MCF 10A (cell line): ENCODE measurements at places on chromosomes 2 and 18. TPM values are rescaled to one million over a fixed set of nuclear protein-coding genes. Genes with fewer than 3 reads are reported as not detected.

GRCh38 chr18:75076286-75076685, 132.7 kb downstream of the PTGR3 start:
- H3K27ac ChIP-seq = no peak overlapping the region
- no peaks in the 10 kb centered on the region for H3K27me3 ChIP-seq
- no peak for DNase-seq
- H3K4me3 ChIP-seq = no peak overlapping the region
- no peaks in the 10 kb centered on the region for H3K36me3 ChIP-seq

- H3K4me1 ChIP-seq = no peaks in the 10 kb centered on the region
- no peak overlapping the region for H3K27ac ChIP-seq
- no peak for DNase-seq
- no peaks in the 10 kb centered on the region for H3K27me3 ChIP-seq
- H3K4me3 ChIP-seq = no peak overlapping the region
- no peaks in the 10 kb centered on the region for H3K36me3 ChIP-seq
Observed at GRCh38 chr2:62343636-62344337, 147.9 kb downstream of the B3GNT2 start.

- H3K27me3 ChIP-seq = no peaks in the 10 kb centered on the region
- H3K4me3 ChIP-seq = no peak overlapping the region
- no peak overlapping the region for H3K27ac ChIP-seq
Observed at GRCh38 chr2:148557844-148558436, 86.6 kb upstream of the EPC2 start.

GRCh38 chr18:57242285-57242684, 95.4 kb downstream of the BOD1L2 start:
- no peak for DNase-seq
- H3K4me1 ChIP-seq = no peaks in the 10 kb centered on the region
- H3K27me3 ChIP-seq = peaks cover 18% of the 10 kb centered on the region
- no peaks in the 10 kb centered on the region for H3K36me3 ChIP-seq

DNA sequence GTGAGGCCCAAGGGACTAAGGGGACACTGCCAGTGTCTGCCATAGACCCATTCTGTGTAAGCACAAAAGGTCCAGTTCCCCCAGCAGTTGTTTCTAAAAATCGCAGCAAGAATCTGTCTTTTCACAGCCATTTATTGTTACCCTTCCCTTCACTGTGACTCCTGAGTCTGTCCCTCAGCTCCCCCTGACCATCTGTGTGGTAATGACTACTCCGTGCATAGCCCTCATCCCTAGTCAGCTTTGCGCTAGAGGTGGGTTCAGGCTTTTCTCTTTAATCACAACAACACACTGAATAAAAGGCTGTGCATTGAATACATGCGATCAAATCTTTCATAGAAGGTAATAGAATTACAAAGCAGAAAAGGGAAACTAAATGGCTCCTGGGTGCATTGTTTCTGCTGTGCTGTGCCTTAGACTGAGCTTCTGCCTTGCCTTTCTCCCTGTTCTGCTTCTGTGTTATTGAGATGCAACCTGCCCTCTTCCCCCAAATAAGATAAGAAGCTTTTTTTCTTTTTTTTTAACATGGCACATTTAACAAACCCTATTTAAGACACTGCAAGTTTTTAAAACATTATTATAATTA, 836.0 kb upstream of the CDH2 start:
- H3K27ac ChIP-seq = no peak overlapping the region
- H3K4me1 ChIP-seq = no peaks in the 10 kb centered on the region
- no peak overlapping the region for H3K4me3 ChIP-seq
- no peaks in the 10 kb centered on the region for H3K27me3 ChIP-seq
- no peak for DNase-seq
- H3K36me3 ChIP-seq = no peaks in the 10 kb centered on the region

Gene NYAP2
- not detected in 2 replicates for total RNA-seq

Gene PTGR3
- total RNA-seq = 19.8 and 20.6 TPM in 2 replicates

Gene SNORC
- total RNA-seq = 7.8 and 8.2 TPM in 2 replicates

Gene MOCOS
- 69.1 and 81.1 TPM in 2 replicates for total RNA-seq

Gene EGR4
- 0.22 and 0.37 TPM in 2 replicates for total RNA-seq
